ENCODE measurements at places on chromosomes 6 and 20. TPM values are rescaled to one million over a fixed set of nuclear protein-coding genes. Genes with fewer than 3 reads are reported as not detected.

DNA sequence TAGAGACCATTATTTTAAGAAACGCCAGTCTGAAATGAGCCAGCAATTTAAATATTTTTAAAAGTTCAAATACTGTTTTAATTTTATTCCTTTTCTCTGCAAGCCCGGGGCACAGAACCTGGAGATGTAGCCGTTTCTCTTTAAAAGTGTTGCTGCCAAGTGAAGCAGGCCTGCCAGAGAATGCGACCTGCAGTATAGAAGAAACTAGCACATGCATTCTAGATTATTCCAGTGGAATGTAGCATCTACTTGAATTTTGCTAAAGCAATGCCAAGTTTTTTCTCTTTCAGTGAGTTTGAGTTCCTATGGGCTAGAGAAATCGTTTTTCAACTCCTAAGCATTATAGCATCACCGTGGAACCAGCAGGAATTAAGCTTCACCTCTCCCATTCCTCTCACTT lies 101.3 kb downstream of the QRSL1 start:
- H3K4me3 ChIP-seq: no peak overlapping the region
- DNase-seq: no peak
- no peaks in the 10 kb centered on the region for H3K36me3 ChIP-seq
- H3K27ac ChIP-seq: no peak overlapping the region

The PDE7B gene
- total RNA-seq: 4.7 TPM

- H3K36me3 ChIP-seq: no peaks in the 10 kb centered on the region
- H3K27me3 ChIP-seq: no peaks in the 10 kb centered on the region
- DNase-seq: no peak
- H3K27ac ChIP-seq: peak overlapping the region; percentile 93
- H3K4me1 ChIP-seq: no peaks in the 10 kb centered on the region
- peak overlapping the region; percentile 59 for H3K4me3 ChIP-seq
Observed at GRCh38 chr6:32177183-32177787, 920 bp upstream of the RNF5 start.

GRCh38 chr6:139364302-139364981 lies 10.0 kb downstream of the CITED2 start:
- no peaks in the 10 kb centered on the region for H3K27me3 ChIP-seq
- DNase-seq: no peak
- H3K27ac ChIP-seq: no peak overlapping the region
- no peak overlapping the region for H3K4me3 ChIP-seq
- no peaks in the 10 kb centered on the region for H3K4me1 ChIP-seq
- no peaks in the 10 kb centered on the region for H3K36me3 ChIP-seq

The FNDC1 gene
- total RNA-seq: 0.09 TPM

DNA sequence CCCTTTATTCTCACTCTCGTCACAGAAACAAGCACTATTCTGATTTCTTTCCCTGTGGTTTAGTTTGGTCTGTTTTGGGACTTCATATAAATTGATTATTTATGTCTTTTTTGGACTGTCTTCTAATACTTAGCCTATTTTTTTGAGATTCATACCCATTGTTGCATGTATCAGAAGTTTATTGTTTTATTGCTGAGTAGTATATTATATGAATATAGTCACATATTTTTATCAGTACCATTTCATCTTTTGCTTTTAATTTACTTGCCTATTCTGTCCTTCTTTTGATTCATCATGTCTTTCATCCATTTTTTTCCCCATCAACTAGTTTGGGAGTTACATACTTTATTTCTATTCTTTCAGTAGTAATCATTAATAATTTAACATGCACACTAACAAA lies 112.0 kb downstream of the ID4 start:
- no peaks in the 10 kb centered on the region for H3K36me3 ChIP-seq
- no peaks in the 10 kb centered on the region for H3K4me1 ChIP-seq
- no peak overlapping the region for H3K27ac ChIP-seq
- H3K27me3 ChIP-seq: no peaks in the 10 kb centered on the region
- no peak overlapping the region for H3K4me3 ChIP-seq

GRCh38 chr6:29611426-29611825 lies 21.6 kb downstream of the GABBR1 start:
- DNase-seq: no peak
- H3K27ac ChIP-seq: no peak overlapping the region
- H3K4me1 ChIP-seq: no peaks in the 10 kb centered on the region

The ADGB gene
- total RNA-seq: 8.1 TPM

GRCh38 chr20:32847964-32848363 lies 10.8 kb upstream of the EFCAB8 start:
- H3K27me3 ChIP-seq: no peaks in the 10 kb centered on the region
- H3K4me1 ChIP-seq: no peaks in the 10 kb centered on the region
- H3K4me3 ChIP-seq: no peak overlapping the region
- no peak for DNase-seq

DNA sequence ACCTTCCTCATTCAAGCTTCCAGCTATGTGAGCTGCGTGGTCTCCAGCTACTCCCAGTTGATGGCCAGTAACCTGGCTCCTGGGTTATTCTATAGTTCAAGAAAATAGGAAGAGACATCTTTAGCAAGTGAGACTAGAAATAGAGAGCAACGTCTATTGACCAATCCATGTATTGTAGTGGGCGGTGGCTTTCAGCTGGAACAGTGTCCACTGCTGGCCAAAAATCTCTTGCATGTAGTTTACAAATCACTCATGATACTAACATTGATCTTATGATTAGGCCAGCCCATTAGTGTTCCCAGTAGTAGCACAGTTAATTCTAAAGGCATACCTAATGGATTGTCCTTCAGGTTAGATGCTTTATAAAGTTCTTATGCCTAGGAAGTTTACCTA lies 58.9 kb upstream of the SCP2D1 start:
- H3K4me3 ChIP-seq: no peak overlapping the region
- H3K27me3 ChIP-seq: no peaks in the 10 kb centered on the region
- no peaks in the 10 kb centered on the region for H3K4me1 ChIP-seq
- no peak for DNase-seq
- H3K27ac ChIP-seq: no peak overlapping the region

The OR2J3 gene
- not detected for total RNA-seq

DNA sequence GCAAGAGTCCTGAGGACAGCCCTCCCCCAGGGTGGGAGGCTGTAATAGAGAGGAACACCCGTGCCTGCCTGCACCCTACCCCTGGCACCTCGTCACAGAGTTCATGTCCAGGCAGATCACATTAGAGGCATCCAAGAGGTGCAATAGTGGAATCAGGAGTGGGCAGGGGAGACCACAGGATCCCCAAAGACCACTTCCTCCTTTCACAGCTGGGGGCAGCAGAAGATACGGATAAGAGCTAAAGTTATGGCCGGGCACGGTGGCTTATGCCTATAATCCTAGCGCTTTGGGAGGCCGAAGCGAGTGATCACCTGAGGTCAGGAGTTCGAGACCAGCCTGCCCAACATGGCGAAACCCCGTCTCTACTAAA lies 1.5 kb upstream of the CAPN11 start:
- no peaks in the 10 kb centered on the region for H3K36me3 ChIP-seq
- no peaks in the 10 kb centered on the region for H3K27me3 ChIP-seq
- H3K4me1 ChIP-seq: peaks cover 4% of the 10 kb centered on the region
- H3K4me3 ChIP-seq: no peak overlapping the region
- no peak for DNase-seq
- peak overlapping the region; percentile 61 for H3K27ac ChIP-seq

- H3K27ac ChIP-seq: no peak overlapping the region
- no peaks in the 10 kb centered on the region for H3K27me3 ChIP-seq
- no peaks in the 10 kb centered on the region for H3K4me1 ChIP-seq
- no peak for DNase-seq
Observed at GRCh38 chr6:17831135-17831534, 124.4 kb upstream of the NUP153 start.

The TRAPPC3L gene
- total RNA-seq: not detected

The EYA4 gene
- total RNA-seq: 7.3 TPM

The LBP gene
- total RNA-seq: not detected

- H3K36me3 ChIP-seq: no peaks in the 10 kb centered on the region
- H3K27me3 ChIP-seq: no peaks in the 10 kb centered on the region
- no peak overlapping the region for H3K4me3 ChIP-seq
- no peak overlapping the region for H3K27ac ChIP-seq
- peaks cover 3% of the 10 kb centered on the region for H3K4me1 ChIP-seq
Observed at GRCh38 chr20:17882065-17882833, 86.3 kb downstream of the SNX5 start.

DNA sequence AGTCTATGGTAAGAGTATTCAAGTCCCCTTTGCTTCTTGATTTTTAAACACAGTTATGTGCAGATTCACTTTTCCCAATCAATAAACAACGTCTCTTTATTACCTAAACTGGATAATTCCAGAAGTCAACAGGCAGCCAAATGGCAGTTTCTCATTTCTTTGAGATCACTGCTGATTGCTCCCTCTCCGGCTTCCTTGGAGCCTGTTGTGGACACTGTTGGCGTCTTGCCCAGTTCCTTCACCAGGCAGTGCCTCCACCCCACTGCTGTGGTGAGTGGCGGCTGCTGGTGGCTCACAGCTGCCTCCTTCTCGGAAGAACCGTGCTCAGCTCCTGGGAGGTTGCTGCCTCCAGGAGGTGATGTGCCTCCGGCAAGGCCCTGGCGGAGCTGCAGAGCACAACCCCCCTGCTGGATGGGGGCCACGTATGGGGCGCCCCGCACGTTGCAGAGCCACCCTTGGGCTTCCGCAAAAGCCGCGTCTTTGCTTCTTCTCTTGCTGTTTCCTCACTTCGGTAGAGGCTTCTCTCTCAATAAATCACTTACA lies 105.1 kb upstream of the CNKSR3 start:
- peak; percentile 84 for DNase-seq
- H3K36me3 ChIP-seq: no peaks in the 10 kb centered on the region
- H3K27ac ChIP-seq: no peak overlapping the region
- H3K27me3 ChIP-seq: no peaks in the 10 kb centered on the region
- no peaks in the 10 kb centered on the region for H3K4me1 ChIP-seq
- no peak overlapping the region for H3K4me3 ChIP-seq

The OR12D3 gene
- not detected for total RNA-seq

DNA sequence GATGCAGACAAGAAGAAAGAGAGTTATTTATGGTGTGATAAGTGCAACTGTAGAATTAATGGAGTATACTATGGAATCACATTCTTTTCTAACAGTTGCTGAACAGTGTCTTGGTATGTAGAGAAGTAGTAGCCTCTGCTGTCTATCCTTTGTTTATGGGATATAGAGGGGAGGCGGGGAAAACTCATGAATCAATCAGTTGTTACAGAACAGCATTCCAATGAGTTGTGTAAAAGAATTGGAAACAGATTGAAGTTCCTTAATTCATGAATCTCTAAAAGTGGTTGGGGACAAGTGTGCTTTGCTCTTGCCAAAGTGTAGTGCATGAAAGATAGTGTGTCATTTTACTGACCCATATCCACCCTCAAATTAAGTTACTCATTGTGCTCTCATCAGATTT lies 77.7 kb downstream of the FLRT3 start:
- H3K36me3 ChIP-seq: no peaks in the 10 kb centered on the region
- no peak overlapping the region for H3K27ac ChIP-seq
- no peaks in the 10 kb centered on the region for H3K27me3 ChIP-seq

DNA sequence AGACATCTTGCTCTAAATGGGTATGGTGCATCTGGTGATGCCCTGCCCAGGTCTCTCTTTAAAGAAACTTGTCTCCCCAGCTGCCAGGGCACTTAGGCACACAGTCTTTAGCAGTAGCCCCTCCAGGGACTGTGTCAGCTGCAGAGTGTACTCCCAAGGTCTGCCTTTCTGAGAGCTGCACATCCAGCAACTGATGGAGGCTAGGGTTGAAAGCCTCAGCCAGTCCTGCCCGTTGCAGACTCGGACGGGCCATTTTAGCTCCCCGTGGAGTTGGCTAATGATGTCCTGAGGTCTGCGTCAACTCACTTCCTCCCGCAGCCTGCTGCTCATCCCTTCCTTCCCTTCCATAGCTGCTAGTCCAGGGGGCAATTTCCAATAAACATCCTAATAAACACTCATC lies 381.8 kb downstream of the PTPRT start:
- H3K4me1 ChIP-seq: no peaks in the 10 kb centered on the region
- no peak overlapping the region for H3K4me3 ChIP-seq
- no peaks in the 10 kb centered on the region for H3K27me3 ChIP-seq
- H3K36me3 ChIP-seq: no peaks in the 10 kb centered on the region

DNA sequence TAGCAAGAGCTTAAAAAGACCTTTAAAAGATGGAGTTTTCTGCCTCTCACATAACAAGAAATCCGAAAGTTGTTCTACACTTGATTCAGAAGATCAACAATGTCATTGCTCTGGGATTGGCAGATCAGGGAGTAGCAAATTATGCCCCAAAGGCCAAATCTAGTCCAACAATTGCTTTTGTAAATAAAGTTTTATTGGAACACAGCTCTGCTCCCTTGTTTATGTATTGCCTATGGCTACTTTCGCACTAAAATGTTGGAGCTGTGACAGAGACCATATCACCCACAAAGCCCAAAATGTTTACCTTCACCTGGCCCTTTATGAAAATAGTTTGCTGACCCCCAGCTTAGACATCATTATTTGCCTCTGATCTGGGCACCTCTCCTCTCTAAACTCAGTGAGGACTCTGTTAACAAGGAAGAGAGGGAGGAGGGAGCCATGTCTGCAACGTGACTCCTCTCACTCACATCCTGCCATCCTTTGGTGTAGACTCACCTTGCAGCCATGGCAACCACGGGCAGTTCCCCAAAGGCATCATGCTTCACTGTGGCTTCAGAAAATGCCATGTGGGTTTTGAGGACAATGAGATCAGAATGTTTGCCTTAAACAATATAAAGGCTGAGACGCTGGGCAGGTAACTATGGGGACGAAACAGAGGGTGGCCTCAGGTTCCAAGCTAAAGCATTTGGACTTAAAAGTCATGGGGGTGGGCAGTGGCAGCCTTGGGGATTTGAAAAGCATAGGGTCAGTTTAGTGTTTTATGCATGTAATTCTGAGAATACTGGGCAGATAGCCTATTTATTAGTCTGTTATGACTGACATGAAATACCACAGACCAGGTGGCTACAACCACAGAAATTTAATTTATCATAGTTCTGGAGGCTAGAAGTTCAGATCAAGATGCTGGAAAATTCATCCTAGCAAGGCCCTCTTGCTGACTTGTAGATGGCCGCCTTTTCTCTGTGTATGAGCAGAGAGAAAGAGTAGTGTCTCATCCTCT lies 149.7 kb upstream of the TNFAIP3 start:
- no peaks in the 10 kb centered on the region for H3K4me1 ChIP-seq
- no peak overlapping the region for H3K4me3 ChIP-seq
- no peak overlapping the region for H3K27ac ChIP-seq
- no peaks in the 10 kb centered on the region for H3K27me3 ChIP-seq
- DNase-seq: no peak

DNA sequence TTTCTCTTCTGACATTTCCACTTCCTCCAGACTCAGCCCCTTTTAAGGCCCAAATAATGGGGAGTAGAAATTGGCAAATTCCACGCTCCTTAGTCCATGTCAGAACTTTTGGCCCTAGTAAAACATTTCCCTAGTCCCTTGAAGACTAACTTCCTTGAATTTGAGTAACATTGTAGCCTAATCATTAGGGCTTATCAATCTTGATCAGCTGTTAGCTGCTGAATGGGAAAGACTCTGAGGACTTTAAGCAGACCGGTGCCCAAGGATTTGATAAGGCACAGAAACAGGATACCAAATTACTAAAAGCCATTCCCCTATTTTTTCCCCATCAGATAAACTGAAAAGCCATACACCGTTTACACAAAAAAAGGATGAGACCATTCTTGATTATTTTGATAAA lies 37.0 kb upstream of the ECI2 start:
- H3K27ac ChIP-seq: no peak overlapping the region
- no peaks in the 10 kb centered on the region for H3K4me1 ChIP-seq
- no peak for DNase-seq
- no peaks in the 10 kb centered on the region for H3K27me3 ChIP-seq

GRCh38 chr20:22984008-22984407 lies 51.1 kb upstream of the SSTR4 start:
- no peaks in the 10 kb centered on the region for H3K36me3 ChIP-seq
- H3K27me3 ChIP-seq: no peaks in the 10 kb centered on the region
- H3K4me3 ChIP-seq: no peak overlapping the region
- DNase-seq: no peak
- no peak overlapping the region for H3K27ac ChIP-seq

GRCh38 chr6:27679308-27679963 lies 206.5 kb upstream of the ZNF184 start:
- H3K4me1 ChIP-seq: no peaks in the 10 kb centered on the region
- H3K27ac ChIP-seq: no peak overlapping the region

Data from prostate gland (tissue), 2 donors.